ENCODE measurements at places on chromosomes 1 and 21.

DNA sequence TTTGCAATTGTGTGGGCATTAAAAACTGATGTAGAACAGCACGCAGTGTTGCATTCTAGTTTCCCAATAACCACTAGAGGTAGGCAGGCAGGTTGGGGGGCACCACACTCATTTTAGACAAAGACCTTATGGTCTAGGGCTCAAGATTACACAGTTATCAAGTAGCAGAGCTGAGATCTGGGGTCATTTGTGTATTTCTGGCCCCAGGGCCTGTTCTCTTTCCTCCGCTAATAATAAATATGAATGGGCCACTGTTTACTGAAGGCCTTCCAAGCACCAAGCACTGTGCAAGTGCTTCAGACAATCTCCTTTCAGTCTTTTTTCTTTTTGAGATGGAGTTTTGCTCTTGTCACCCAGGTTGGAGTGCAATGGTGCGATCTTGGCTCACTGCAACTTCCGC is 23.9 kb downstream of the LDLRAD2 start:
- DNase-seq: no peak

DNA sequence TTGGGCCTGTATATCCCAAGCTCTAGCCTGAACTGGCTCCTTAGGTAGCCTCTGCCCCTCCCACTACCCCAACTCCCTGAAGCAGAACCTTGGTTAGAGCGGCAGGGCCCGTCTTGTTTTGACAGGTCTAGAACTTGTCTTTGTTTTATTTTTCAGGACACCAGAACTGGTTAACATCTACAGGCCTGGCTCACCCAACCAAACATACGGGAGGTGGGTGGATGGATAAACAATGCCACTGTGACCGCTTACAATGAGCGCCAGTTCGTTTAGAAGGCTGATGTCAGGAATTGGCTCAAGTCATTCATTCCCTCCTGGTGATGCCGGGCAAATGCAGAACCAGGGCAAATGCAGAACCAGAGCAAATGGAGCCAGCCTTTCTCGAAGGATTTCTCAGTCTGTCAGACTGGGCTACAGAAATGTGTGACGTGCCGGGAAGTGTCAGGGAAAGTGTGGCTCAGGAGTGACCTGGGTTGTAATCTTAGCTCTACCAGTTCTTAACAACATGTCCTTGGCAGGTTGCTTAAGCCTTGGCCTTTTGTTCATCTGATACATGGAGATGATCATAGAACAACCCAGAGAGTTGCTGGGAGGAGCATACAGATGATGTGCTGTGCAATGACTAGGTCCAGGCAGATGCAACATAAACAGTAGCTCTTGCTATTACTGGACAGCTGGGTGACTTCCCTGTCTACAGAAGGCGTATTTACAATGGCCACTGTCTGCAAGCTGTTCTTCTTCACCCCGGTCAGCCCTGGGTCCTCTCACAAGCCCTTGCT is 30.5 kb upstream of the BTG2 start:
- no peak for DNase-seq

GRCh38 chr1:115837740-115838421 is 3.0 kb downstream of the NHLH2 start:
- DNase-seq: no peak

DNA sequence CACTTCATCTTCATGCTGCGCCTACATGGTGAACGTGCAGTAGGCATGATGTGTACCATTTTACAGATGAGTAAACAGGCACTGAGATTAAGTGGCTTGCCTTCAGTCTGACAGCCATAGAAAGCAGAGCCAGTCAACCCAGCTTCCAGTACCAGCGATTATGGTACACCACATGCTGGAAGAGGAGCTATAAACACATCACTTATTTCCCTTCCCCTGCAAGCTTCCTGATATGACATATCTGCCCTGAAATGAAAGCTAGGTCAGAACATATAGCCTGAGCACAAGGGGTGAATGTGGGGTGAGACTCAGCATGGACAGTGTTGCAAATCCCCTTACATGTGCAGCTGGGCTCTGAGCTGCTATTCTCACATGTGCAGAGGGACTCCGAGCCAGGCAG is 33.8 kb upstream of the IL20 start:
- DNase-seq: no peak

GRCh38 chr1:20210736-20211460 is 24.6 kb upstream of the PLA2G2C start:
- no peak for DNase-seq

- DNase-seq: no peak
Measured at GRCh38 chr21:45947296-45947695, 34.3 kb upstream of the COL6A1 start.

DNA sequence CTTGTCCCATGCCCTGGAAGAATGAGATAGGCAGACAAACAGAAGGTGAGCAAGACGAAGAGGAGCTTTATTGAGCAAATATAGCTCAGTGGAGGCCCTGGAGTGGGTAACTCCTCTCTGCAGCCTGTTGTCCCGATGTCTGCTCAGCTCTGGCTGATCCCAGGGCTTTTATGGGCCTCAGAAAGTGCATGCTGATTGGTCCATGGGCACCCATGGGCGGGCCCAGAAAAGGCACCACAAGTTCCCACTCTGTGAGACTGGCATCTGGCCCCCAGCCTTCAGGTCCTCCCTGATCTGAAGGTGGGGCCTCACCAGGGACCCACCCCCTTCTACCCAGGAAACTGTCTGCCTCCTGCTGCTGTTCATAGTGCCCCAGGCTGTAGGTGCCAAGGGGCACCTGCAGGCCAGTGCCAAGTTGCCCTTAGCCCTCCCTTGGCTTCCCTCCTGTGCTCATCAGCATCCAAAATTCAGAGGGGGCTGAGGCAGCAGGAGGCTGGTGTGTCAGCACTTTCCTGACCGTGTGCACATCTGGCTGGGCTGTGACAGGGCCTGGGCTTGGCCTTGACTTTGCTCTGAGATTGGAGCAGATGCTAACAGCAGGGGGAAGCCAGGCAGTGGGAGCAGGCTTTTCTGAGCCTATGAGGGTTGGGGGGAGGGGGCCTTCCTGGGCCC is 35.4 kb downstream of the ACTL8 start:
- no peak for DNase-seq

- no peak for DNase-seq
Measured at GRCh38 chr1:73310797-73311381, 887.1 kb downstream of the LRRIQ3 start.

DNA sequence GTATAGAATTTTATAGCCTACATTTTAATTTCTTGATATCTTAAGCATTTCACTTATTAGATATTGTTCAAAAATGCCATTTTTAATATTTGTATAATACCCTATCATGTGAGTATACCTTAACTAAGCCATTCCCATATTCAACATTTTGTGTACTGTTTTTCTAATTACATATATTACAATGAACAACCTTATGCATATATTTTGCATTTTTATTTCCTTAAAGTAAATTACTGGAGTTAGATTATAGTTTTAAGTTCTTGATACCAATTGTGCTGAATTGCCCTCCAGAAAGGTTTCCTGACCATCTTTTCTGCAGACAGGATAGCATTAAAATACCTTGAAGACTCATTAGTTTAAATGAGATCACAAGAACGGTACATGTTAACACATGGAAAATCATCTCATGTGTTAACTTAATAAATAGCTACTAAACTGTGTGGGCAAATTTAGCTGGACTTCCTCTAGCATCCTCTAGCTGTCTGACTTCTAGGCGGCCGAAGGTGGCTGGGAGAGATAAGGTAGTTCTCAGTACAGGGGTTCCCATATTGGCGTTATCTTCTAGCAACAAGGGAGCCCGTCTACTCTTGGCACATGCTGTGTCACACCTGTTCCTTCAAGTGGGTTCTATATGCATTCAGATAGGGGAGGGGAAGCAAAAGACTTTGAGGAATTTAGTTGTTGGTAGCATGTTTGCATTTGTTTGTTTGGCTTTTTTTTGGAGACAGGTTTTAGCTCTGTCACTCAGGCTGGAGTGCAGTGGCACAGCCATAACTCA is 8.9 kb downstream of the DCLRE1B start:
- DNase-seq: no peak

- no peak for DNase-seq
Measured at GRCh38 chr1:55064861-55065263, 25.5 kb downstream of the PCSK9 start.

DNA sequence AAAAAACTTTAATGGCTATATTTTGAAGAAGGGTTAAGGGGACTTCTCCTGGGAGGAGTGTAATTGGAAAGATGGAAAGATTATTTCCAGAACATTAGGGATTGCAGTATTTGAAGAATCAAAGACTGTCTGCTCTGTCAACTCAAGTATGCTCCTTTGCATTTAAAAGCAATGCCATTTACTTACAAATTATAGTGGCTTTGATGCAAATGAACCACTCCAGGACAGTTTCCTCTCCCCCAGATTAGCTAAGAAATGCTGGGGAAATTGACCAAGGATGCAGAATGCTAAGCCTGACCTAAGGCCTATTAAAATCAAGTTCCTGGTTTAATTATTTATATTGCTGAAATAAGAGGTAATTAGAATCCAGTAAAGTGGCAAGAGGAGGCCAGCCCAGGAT is 110.5 kb upstream of the CAMK1G start:
- DNase-seq: no peak

DNA sequence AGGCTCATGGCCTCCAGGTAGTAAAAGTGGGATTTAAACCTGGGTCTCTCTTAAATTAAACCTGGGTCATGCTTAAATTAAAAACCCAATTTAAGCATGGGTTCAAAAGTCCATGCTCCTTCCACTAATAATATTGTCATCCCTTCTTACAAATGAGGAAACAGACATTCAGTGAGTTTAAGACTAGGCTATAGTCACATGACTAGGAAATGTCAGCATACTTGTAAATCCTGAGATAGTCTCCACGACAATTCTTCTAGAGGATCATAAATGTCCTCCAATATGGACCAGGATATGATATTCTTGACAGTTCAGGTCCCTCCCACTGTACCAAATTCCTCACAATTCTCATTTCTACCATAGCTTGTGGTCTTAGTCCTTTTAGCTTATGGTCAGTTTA is 10.5 kb upstream of the IGFN1 start:
- DNase-seq: no peak

DNA sequence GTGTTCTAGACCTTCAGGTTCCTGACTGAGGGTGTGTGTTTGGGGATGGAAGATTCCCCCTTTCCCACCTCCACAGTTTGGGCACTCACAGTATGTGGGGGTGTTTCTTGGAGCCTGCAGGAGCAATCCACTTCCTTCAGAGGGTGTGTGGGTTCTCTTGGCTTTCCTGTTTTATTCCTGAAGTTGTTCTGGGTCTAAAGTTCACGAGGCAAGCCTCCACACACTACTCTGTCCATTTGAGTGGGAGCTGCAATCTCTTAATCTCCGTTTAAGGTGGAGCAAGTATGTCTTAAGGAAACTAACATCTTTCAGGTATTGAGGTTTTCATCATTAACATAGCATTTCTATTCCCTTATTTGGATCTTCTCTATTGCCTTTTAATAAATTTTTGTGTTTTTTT is 141.8 kb downstream of the TENT5C start:
- no peak for DNase-seq

- DNase-seq: no peak
Measured at GRCh38 chr21:44969931-44970755, 30.3 kb downstream of the SLX9 start.

- DNase-seq: peak; percentile 8
Measured at GRCh38 chr1:90850181-90850897, 133.2 kb upstream of the BARHL2 start.

DNA sequence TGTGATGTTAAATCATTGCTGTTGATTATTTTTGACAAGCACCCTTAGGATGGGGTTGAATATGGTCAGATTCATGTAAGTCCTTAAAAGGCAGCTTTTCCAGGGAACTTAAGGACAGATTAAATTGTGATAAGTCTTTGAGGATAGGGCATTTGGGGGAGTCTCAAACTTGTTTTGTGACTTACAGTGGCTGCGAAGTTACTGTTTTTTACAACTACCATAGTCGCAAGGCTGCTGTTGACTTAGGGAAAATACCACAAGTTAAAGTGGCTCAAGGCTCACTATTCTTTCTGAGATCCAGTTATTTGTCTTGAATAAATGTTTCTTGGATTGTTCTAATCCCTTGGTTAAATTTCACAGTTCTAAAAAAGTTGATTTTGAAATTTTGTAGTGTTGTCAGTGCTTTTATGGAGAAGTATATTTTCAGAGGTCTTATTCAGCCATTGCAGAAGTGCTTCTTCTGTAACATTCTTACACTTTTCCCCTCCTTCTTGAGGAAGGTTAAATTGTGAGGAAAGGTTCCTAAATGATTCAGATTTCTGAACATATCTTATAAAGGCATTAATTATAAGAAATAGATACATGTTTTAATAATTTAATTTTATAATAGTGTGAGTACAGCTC is 47.0 kb upstream of the MPC2 start:
- no peak for DNase-seq

DNA sequence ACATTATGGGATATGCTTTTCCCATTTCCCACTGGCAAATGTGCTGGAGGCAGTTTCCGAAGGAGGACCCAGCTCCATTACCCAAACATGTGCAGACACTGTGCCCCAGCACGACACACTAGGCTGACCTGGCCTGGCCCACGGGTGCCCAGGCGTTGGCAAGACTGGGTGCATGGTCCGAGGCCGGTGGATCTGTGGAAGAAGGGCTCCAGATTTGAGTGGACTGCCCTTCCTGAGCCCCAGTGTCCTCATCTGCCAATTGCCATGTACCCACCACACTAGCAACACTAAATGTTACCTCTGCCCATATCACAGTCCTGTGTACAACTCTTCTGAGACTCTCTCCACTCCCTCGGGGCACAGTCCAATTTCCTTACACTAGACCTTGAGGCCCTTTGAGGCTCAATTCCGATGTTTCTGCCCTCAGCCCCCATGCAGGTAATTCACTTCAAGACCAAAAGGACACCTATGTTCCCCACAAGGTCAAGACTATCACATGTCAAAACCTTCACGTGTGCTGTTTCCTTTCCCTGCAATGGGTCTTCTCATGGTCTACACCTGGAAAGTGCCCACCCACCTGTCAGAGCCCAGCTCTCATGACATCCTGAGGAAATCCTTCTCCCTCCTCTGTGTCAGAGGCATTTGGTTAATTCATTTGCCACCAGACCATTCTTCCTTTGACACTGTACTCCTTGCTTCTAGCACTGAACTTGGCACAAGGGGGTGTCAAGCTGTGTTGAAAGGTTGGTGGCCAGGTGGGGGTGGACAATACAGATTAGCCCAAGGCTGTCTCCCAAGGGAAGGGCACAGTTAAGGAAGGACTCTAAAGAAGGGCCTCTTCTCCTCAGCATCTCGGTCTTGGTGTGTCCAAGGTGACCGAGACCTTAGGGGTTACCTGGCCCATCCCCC is 124.9 kb downstream of the DMRTB1 start:
- DNase-seq: no peak

DNA sequence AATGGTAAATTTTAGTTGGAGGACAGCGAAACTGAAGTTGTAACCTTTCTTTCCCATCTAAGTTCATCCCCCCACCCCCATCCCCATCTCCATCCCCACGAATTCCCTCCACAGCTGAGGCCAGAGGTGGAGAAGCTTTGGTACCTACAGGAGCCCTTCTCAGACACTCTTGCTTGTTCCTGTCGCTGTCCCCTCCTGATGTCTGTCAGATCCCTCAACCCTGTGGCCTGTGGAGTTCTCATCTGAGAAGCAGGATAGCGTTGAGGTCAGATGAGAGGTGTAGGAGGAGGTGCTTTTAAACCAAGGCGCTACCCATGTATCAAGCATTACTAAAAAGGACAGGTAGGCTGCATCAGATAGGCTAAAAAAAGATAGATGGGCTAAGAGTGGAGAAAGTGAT is 769 bp downstream of the NTPCR start:
- DNase-seq: no peak

- DNase-seq: no peak
Measured at GRCh38 chr1:22414244-22414751, 37.4 kb upstream of the ZBTB40 start.

Measured in stimulated activated CD4-positive, alpha-beta T cell treated with anti-CD3 and anti-CD28 coated beads, Interleukin-4, amount 100 ng/mL, for 1 hour (primary cell).